ENCODE measurements at places on chromosomes 4 and X.

DNA sequence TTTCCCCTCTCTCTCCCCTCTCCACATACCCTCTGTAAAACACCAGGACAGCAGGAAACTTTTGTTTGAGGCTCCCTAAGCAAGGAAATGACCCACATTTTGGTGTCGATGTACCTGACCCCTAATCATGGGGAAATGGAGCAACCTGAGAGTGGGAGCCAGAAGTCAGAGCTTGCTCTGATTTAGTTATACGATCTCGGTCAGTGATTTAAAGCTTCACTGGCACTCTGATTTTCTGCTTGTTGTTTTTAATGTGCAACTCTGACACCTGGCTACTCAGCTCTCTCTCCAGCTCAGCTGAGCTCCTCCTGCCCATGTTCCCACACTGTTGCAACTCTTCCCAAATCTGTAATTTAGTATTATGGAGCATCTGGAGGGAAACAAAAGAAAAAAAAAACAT lies 408.6 kb downstream of the ADAM29 start:
- no peak for DNase-seq

DNA sequence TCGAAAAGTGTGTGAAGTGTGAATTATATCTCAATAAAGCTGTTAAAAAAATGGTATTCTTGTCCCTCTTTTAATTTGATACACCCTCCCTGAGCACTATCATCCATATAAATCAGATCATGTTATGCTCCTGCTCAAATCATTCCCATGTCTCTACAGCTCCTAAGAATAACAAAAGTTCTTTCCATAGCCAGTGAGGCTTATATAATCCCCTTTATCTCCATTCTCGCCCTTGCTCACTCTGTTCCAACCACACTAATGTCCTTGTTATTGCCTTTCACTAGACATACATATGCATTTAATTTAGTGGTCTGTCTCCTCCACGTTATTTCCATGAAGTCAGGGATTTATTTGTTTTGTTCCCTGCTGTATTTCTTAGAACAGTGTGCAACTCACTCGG lies 10.5 kb downstream of the ZGRF1 start:
- DNase-seq: no peak

- no peak for DNase-seq
Measured at GRCh38 chrX:40099055-40099958, 1.5 kb upstream of the BCOR start.

- DNase-seq: no peak
Measured at GRCh38 chr4:47942081-47942819, 27.9 kb upstream of the NFXL1 start.

GRCh38 chrX:63128509-63128908 lies 222.6 kb downstream of the SPIN4 start:
- peak; percentile 0 for DNase-seq

DNA sequence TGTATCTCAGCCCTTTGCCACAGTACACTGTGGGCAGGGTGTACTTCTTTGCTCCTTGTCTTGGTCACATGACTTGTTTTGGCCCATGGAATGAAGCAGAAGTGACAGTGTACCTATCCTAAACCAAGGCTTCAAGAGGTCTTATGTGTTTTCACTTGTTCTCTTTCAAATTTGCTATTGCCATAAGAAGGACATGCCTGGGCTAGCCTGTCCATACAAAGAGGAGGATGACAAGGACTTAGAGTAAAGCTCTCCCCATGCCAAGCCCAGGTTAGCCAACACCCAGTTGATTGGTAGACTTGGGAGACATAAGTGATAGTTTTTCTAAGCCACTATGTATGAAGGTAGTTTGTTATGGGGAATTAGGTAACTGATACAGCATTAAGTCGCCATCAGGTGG lies 141.1 kb upstream of the MID1 start:
- no peak for DNase-seq

- no peak for DNase-seq
Measured at GRCh38 chrX:13691841-13692371, 3.0 kb downstream of the RAB9A start.

Data from inflammatory macrophage treated with lipopolysaccharide for 4 hours (primary cell).